Naive thymus-derived CD4-positive, alpha-beta T cell (primary cell): ENCODE measurements at places on chromosomes 6 and 20. TPM values are rescaled to one million over a fixed set of nuclear protein-coding genes. Genes with fewer than 3 reads are reported as not detected.

Gene TMEM200A
- 0.37 TPM for polyA plus RNA-seq

Gene TGM3
- not detected for polyA plus RNA-seq

Gene EYS
- 0.07 TPM for polyA plus RNA-seq

GRCh38 chr6:13718123-13718458 lies 6.5 kb upstream of the RANBP9 start:
- no peak for DNase-seq

- DNase-seq = no peak
Observed at GRCh38 chr6:53671111-53671510, 5.6 kb upstream of the KLHL31 start.

DNA sequence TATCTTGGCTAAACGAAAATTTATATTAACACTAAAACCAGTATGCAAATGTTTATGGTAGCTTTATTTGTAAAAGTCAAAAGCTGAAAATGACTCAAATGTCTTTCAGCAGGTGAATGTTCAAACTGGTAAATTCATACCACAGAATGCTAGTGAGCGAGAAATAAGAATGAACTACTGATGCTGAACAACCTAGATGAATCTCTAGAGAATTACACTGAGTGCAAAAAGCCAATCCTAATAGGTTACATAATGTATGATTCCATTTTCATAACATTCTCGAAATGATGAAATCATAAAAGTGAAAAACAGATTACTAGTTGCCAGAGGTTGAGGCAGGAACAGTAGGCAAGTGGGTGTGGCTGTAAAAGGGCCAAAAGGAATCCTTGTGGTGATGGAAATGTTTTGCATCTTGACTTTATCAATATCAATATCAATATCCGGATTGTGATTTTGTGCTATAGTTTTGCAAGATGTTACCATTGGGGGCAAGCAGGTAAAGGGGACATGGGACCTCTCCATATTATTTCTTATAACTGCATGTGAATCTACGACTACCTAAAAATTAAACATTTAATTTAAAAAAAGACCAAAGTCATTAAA lies 26.1 kb downstream of the ZNF311 start:
- no peak for DNase-seq

GRCh38 chr6:103122766-103123601 lies 1729.5 kb downstream of the GRIK2 start:
- no peak for DNase-seq

DNA sequence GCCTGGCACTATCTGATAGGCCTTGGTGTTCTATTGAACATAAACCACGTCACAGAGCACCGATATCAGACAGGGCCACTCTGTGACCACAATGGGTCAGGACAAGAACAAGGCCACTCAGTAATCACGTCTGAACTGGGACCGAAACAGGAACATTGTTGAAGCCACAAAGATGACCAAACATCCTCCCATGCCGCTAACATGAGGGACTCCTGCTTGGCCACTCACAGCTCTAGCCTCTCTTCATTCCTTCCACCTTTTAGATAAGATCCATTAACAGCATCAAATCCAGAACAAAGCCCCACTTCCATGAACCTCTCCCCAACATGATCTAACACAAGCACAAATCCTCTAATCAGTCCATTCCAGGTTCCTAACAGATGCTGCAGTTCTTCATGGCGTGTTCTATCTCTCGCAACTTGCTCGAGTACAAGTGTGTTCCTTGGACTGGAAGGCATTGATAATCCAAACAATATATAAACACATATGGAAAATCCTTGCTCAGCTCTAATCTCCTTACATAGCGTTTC lies 7.4 kb downstream of the SIRT5 start:
- no peak for DNase-seq

DNA sequence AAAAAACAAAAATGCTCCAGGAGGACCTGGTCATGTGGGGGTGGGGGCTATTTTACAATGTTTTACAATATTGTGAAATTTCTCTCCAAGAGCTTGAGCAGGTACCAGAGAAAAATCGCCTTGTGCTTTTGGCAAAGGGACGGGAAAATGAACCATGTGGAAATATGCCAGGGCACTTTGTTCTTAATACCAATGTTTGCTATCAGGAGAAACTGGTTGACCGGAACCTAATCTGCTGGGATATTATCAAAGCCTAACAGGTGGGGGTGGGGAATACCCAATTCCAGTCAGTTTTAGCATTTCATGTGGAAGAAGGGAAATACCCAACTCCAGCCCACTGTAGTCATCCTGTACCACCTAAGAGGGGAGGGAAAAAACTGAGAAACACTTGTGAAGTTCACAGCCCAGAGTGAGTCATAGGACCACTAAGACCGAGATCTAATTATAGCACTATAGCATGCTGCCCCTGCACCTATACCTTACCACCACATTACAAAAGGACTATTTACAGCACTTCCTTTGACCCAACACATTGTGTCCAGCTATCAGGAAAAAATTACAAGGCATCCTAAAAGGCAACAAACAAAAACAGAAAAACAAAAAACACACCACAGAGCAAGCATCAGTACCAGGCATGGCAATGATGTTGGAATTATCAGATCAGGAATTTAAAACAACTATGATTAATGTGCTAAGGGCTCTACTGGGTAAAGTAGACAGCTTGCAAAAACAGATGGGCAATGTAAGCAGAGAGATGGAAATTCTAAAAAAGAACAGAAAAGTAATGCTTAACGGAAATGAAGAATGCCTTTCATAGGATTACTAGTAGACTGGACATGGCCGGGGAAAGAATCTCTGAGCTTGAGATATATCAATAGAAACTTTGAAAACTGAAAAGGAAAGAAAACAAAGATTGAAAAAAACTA lies 84.1 kb upstream of the POPDC3 start:
- DNase-seq = no peak

- DNase-seq = no peak
Observed at GRCh38 chr6:138597336-138597735, 98.0 kb upstream of the NHSL1 start.

GRCh38 chr6:155424181-155424580 lies 31.5 kb downstream of the NOX3 start:
- DNase-seq = no peak

- no peak for DNase-seq
Observed at GRCh38 chr6:121335087-121336008, 1.1 kb upstream of the TBC1D32 start.

DNA sequence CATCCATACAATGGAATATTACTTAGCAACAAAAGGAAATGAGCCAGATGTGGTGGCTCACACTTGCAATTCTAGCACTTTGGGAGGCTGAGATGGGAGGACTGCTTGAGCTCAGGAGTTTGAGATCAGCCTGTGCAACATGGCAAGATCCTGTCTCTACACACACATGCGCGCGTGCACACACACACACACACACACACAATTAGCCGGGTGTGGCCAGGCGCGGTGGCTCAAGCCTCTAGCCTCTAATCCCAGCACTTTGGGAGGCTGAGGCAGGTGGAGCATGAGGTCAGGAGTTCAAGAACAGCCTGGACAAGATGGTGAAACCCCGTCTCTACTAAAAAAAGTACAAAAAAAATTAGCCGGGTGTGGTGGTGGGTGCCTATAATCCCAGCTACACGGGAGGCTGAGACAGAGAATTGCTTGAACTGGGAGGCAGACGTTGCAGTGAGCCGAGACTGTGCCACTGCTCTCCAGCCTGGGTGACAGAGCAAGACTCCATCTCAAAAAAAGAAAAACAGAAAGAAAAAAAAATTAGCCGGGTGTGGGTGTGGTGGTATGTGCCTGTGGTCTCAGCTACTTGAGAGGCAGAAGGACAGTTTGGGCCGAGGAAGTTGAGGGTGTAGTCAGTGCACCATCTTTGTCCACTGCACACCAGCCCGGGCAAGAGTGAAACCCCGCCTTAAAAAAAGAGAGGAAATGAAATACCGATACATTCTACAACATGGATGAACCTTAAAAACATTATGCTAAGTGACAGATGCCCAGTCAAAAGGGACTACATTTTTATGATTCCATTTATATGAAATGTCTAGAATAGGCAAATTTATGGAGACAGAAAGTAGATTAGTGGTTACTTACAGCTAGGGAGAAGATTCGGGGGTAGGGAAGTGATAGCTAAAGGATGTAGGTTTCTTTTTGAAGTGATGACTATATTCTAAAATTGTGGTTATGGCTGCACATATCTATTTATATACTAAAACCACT lies 52.5 kb downstream of the RBL1 start:
- peak; percentile 36 for DNase-seq

- no peak for DNase-seq
Observed at GRCh38 chr6:21898107-21898796, 304.7 kb downstream of the SOX4 start.

- DNase-seq = no peak
Observed at GRCh38 chr6:75991941-75992340, 80.5 kb downstream of the IMPG1 start.

DNA sequence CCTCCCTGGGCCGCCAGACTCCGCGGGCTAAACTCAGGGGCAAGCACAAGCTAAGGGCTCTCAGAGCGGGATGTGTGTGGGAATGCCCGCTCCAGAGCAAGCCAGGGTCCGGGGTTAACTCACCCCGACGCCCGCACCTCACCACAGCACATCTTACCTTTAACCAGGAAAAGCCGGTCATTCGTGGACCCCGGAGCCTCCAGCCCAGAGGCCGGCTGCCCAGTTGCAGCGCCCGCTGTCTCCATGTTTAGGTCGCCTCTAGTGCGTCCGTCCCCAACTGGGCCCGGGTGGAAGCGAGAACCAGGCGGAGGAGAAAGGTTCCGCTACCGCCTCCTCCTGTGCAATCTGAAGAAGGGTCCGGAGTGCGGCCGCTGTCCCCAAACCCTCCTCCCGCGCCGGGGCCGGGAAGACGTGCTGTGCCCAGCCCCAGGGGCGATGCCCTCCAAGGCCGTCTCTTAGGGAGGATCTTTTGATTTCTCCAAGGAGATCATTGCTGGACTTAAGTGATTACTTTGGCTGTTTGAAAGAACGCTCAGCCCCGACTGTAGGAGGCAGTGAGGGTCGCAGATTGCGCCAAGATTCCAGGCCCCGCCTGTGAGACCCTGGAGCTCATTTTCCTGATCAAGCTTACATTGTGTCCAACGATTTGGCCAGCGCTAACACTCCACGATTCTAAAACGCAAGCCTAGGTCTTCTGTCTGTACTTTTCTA lies at the start of gene TMEM242:
Gene TMEM242 (minus strand): TSS at position 265 of the 711 bp plus-strand sequence. CDS start 20 bp downstream, at position 245.
- DNase-seq = peak; percentile 83

- DNase-seq = no peak
Observed at GRCh38 chr6:147384029-147384428, 124.5 kb upstream of the SAMD5 start.

DNA sequence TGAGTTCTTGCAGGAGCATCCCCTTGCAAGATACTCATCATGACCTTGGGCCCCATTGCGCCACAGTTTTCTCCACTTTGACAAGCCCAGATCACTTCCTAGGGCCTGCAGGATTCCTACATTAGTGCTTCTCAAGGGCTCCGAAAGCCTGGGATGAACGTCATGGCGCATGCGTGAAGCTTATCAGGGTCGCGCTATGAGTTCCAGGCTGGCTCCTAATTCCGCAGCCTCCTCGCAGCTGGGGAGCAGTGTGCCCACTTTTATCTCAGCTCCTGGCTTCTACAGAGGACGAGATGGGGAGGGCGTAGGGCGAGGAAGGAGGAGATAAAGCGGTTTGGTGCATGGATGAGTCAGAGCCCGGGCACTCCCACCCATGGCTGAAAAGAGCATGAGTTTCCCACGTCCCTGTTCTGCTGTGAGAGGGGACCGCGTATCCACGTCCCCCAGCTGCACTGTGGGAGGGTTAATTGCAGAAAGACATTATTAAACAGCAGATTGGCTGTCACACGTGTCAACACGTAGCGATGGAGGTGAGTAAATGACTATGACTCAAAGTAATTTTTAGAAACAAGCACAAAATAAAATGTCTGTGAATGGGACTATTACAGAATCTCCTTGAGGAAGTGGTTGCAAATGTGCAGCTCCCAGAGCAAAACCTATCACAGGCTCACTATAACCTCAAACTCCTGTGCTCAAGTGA lies 72.9 kb upstream of the DSP start:
- no peak for DNase-seq
